ENCODE measurements at places on chromosomes 3 and 15. TPM values are rescaled to one million over a fixed set of nuclear protein-coding genes. Genes with fewer than 3 reads are reported as not detected.

Gene SLC12A1
- 201 TPM for total RNA-seq

Gene CCR8
- 0.19 TPM for total RNA-seq

Gene ARHGEF26
- 4.8 TPM for total RNA-seq

- no peaks in the 10 kb centered on the region for H3K4me1 ChIP-seq
- no peaks in the 10 kb centered on the region for H3K27me3 ChIP-seq
- DNase-seq: no peak
- H3K27ac ChIP-seq: no peak overlapping the region
- no peak overlapping the region for H3K4me3 ChIP-seq
- H3K36me3 ChIP-seq: no peaks in the 10 kb centered on the region
Measured at GRCh38 chr3:137012097-137012501, 54.3 kb downstream of the IL20RB start.

DNA sequence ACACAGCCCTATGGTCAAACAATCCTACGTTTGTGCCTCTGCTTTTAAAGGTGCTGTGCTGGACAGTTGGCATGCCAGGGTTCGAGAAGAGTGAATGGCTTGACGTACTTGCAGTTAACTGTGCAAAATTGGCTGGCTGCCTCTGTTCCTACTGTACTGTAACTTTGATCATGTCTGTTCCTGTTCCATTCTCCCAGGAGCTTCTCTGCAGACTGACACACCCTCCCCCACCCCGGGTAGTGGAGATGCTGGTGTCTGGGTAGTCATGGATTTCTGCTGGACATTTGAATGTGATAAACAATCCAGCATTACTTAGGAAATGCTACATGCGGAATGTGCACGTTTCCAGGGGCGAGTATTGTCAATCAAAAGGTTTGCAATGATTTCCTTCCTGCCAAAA, 6.5 kb upstream of the VILL start:
- no peaks in the 10 kb centered on the region for H3K27me3 ChIP-seq
- peaks cover 22% of the 10 kb centered on the region for H3K36me3 ChIP-seq
- H3K4me1 ChIP-seq: no peaks in the 10 kb centered on the region
- no peak overlapping the region for H3K27ac ChIP-seq
- no peak overlapping the region for H3K4me3 ChIP-seq

DNA sequence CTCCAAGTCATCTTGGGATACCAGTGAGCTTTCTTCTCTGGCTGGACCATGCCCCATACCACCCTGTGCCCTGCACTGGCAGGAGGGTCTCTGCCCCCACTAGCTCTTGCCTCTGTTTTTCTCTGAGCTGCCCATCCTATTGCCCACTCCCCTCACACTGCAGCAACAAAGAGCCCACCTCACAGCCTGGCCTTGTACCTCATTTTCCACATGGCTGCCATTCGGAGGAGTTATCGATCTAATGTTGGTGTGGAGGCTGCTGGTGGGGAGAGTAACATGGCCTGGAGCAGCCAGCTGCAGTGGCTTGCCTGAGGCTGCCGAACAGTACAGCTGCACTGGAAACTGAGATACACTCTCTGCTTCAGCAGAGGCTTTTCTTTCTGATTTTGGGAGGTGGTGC, 65.7 kb upstream of the AGBL1 start:
- no peaks in the 10 kb centered on the region for H3K4me1 ChIP-seq
- H3K27me3 ChIP-seq: no peaks in the 10 kb centered on the region
- H3K27ac ChIP-seq: no peak overlapping the region
- H3K4me3 ChIP-seq: no peak overlapping the region

- H3K4me1 ChIP-seq: no peaks in the 10 kb centered on the region
- H3K27ac ChIP-seq: no peak overlapping the region
- H3K27me3 ChIP-seq: no peaks in the 10 kb centered on the region
- H3K4me3 ChIP-seq: no peak overlapping the region
- H3K36me3 ChIP-seq: no peaks in the 10 kb centered on the region
Measured at GRCh38 chr15:51403072-51403878, 61.8 kb downstream of the GLDN start.

- H3K4me3 ChIP-seq: no peak overlapping the region
- no peaks in the 10 kb centered on the region for H3K27me3 ChIP-seq
- H3K36me3 ChIP-seq: no peaks in the 10 kb centered on the region
- H3K4me1 ChIP-seq: peaks cover 13% of the 10 kb centered on the region
- H3K27ac ChIP-seq: no peak overlapping the region
Measured at GRCh38 chr3:128875556-128876120, 3.8 kb upstream of the ACAD9 start.

Gene ACKR4
- 1.0 TPM for total RNA-seq

GRCh38 chr3:64455351-64455750, 230.1 kb upstream of the PRICKLE2 start:
- no peak for DNase-seq
- H3K4me1 ChIP-seq: no peaks in the 10 kb centered on the region
- H3K4me3 ChIP-seq: no peak overlapping the region
- H3K27ac ChIP-seq: no peak overlapping the region

Gene MFGE8
- 184 TPM for total RNA-seq

Gene ECE2
- not detected for total RNA-seq
